ENCODE measurements at places on chromosomes 2 and 18.
A peak's percentile ranks its signal among the peaks of the same experiment; 100 is the strongest.

DNA sequence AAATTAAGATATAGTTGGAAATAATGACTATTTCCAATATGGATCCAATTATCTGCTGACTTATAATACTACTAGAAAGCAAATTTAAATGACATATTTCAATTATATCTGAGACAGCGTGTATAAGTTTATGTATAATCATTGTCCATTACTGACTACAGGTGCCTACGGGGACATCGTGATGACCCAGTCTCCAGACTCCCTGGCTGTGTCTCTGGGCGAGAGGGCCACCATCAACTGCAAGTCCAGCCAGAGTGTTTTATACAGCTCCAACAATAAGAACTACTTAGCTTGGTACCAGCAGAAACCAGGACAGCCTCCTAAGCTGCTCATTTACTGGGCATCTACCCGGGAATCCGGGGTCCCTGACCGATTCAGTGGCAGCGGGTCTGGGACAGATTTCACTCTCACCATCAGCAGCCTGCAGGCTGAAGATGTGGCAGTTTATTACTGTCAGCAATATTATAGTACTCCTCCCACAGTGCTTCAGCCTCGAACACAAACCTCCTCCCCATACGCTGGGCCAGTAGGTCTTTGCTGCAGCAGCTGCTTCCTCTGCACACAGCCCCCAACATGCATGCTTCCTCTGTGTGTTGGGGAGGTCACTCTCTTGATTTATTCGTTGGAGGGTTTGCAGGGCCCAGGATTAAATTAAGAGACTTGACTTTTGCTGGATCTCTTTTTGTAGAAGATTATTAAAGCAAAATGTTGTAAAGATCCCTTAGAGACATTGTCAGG lies 194.4 kb downstream of the RPIA start:
- peak; percentile 41 for DNase-seq

GRCh38 chr18:47724186-47724975 lies 206.1 kb downstream of the SMAD2 start:
- no peak for DNase-seq

GRCh38 chr2:128557831-128558241 lies 239.2 kb upstream of the HS6ST1 start:
- DNase-seq: no peak

DNA sequence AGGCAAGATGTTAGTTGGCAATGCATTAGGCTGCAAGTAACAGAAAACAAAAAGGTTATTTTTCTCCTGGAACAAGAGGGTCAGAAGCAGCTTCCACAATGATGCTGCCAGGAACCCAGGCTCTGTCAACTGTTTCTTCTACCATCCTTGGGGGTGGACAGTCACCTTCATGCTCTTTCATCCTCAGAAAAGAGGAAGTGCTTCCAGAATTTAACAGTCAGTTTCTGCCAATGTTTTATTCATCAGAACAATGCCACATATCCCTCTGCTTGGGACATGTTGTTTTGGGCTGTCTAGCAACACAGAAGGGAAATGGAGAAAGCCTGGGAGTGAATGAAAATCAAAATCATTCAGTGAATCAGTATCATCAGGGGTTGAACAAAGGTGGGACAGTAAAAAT lies 7.1 kb downstream of the TMEM182 start:
- no peak for DNase-seq

DNA sequence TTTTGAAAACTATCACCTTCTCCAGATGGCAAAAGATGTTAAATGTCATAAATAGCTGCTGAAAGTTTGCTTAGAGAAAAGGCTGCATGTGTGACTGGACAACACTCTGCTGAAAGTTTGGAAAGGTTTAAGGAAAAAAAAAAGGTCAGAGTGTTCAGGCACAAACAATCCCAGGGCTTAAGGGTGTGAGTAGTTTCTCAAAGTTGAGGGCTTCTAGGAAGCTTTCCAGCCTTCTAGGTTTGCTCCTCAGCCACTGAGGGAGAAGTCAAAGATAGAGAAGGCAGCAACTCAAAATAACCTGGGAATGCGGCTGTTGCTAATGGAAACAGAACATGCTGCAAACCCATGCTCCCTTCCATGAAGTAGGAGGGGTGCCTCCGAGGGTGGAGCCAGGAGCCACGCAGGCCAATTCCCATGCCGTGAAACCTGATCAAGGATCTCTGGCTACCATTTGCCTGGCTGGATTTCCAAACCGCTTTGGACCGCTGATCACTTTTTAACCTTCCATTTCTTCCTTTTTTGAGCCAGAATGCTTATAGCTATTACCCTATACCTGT lies 88.0 kb downstream of the TEX51 start:
- no peak for DNase-seq

DNA sequence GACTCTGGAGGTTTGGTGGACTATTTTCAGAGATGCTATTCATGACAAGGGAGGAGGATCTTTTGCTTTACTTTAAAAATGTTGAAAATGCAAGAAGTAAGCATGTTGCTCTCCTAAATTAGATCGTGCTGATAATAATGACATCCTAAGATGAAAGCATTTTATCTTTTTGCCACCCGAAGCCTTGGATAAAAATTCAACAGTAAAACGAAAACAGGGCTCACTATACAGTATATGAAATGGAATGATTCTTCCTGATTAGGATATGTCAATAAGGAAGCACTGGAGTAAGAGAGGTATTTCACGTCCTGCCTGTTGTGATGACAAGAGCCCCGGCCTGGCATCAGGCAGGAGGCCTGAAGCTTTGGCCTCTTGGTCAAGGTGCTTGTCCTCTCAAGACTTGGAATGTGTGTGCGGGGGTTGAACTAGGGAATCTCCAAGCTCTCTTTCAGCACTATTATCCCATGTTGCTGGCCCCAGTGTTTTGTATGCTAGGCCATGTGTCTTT lies 306.0 kb downstream of the MTX2 start:
- no peak for DNase-seq

DNA sequence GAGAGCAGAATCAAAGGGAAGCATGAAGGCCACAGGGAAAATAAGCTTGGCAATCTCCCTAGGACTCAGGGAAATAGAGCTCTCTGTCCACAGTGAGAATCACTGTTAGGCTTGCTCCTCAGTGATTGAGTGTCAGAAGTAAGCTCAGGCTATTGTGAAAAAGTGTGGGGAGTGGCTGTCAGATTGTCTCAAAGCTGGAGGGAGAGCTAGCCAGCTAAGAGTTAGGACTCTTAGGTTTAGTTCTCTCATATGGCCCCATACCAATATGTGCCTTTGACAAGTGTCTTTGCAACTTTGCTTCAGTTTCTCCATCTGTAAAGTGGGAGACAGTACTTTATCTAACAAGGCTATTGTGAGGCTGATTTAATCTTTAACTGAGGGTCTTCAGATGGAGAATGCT lies 17.2 kb downstream of the EIF4E2 start:
- DNase-seq: no peak

Measured in GM12865 (cell line).